ENCODE measurements at places on chromosomes 5 and 9.

DNA sequence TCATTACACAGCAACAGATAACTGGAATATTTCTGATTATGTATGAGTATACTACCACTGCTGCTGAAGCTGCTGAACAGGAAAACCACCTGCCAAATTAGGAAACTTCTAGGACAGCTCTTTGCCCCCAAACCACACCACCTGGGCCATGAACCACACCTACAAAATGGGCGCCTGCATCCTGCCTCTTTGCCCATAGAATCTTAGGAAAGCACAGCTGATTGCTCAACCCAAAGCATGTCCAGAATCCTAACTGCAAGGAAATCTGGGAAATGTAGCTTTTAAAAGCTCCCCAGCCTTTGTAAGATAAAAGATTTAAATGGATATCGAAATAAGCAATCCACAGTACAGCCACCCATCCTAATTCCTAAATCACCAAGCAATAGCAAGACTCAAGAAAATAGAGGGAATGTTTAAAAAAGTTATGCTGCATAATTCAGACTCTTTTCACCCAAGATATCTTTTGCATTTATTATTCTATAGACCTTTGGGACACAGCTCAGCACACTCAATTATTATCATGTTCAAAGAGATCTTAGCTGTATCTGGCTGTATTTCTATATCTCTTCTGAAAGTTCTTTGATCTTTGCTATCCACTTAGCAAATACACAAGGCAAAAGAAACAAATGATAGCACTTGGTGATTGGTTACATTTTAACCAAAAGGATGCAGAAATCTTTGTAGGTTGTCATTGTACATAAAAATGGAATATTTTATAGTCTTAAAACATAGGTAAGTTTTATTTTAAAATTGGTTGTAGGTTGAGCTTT, 6.8 kb upstream of the C9orf152 start:
- DNase-seq, result no peak

DNA sequence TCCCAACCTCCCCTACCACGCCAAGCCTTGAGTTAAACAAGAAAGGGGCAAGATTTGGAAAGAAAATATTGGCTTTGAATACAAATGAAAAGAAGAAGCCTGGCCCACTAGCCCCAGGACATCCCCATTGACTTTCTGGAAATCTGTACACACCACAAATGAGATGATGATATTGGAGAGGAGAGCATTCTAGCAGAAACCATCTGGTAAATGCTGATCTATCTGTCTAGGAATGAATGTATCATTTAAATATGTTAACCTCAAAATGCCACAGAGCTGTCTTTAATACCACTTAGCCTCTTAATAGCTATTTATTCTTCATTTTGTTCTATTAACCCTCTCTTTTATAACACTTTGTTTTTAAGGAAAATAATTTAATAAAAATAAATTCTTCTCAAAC, 270.2 kb upstream of the PDE4D start:
- DNase-seq, result no peak

DNA sequence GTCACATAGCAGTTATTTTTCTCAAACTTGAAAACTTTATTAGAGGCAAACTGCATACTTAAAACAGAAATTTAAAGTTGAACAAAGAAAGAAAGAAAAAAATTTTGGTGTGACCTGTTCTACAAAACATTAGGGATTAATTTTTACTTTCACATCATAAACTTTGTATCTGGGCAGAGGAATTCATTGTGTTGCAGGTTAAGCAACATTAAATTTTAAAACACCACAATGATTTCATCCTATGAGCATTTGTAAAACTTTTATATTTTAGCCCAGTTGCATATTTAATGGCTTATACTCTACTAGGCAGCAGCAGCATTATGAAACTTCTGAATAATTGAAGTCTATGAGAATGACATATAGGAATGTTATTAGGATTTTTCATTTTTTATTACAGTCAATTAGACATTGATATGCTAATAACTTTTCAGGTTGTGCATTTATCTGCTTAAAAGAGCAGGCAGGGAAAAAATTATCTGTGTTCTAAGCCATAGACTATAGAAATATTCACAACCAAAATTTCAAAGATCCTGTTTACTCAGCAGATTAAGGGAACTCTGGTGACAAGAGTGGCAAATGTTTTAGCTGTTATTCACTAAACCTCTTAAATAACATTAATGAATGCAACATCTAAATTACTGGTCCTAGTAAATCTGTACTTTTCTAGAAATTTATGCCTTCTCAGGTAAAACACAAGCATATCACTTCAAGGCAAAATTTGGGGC, 1088.5 kb upstream of the CDH6 start:
- DNase-seq, result no peak

DNA sequence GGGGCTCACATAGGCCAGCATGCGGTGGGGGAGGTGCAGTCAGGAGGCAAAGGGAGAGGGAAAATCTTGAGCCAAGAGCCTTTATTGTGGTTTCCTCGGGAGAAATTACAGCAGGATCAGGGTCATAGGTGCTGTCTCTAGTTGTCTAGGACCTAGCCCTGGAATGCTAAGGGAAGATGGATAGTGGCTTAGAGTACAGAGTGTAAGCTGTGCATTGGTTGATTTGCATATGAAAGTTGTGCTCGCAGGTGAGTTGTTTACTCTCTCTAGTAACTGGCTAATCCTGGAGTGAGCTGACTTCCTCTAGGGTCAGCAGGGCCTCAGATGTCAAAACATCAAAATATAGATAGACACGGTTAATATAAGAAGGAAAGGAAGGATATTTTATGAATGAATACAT, 877.7 kb downstream of the TLE4 start:
- DNase-seq, result no peak

DNA sequence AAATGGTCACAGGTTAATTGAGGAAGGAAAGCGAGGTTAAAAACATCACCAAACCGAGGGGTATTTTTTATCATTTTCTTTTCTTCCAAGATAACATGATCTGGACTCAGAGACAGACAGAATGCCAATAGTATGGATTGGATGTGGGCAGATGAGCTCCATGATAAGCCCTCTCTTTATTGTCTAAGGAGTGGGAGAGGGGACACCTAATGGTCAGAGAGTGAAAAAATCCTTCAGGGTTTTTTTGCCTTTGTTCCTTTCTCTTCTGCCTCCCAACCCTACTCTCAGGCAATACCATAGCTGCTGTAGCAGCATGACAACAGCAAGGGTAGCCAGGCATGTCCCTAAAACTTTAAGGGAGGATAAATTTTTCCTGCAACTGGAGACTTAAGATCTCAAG, 94.7 kb downstream of the DIRAS2 start:
- no peak for DNase-seq

- no peak for DNase-seq
Observed at GRCh38 chr5:38576961-38577684, 20.7 kb upstream of the LIFR start.
